ENCODE measurements at places on chromosomes 16 and 17. TPM values are rescaled to one million over a fixed set of nuclear protein-coding genes. Genes with fewer than 3 reads are reported as not detected.

SP6 gene
- 0.16 TPM for total RNA-seq

KRTAP4-1 gene
- not detected for total RNA-seq

CEP295NL gene
- total RNA-seq: 0.55 TPM

CPNE7 gene
- total RNA-seq: not detected

CYBA gene
- total RNA-seq: 42.6 TPM

CACNA1H gene
- 2.5 TPM for total RNA-seq

PRRT2 gene
- 2.1 TPM for total RNA-seq

- peak overlapping the region; percentile 88 for H3K27ac ChIP-seq
- peaks cover 61% of the 10 kb centered on the region for H3K4me1 ChIP-seq
- H3K27me3 ChIP-seq: no peaks in the 10 kb centered on the region
- H3K36me3 ChIP-seq: peaks cover 78% of the 10 kb centered on the region
- DNase-seq: no peak
Observed at GRCh38 chr16:84055801-84056634, 13.4 kb upstream of the SLC38A8 start.

DNA sequence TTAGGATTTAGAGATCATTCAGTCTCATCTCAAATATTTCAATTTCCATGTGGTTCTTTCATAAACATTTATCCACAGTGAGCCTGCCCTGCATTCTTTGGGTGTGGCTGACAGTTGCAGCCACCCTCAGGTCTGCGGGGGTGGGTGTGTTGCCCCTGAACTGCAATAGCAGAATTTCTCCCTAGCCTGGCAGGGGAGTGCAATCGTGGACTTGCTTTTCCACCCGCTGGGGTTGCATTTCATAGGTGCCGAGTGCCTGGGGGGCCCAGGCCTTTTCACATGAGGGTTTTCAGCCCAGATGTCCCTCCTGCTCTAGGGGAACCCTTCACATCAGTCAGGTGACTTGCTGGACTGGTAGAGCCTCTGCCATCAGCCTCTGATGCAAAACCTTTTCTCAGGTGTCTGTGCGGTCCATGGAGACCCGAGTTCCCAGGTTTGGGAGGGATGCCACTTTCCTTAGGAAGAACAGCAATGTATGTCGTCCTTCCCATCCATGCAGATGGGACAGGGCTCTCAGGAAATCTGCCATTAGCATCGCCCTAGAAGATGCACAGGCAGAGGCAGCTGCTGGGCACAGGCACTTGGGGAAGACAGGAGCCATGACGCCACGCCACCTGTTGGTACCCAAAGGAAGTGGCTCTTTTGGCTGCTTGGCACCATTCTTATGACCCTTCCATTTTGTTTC is 2.4 kb upstream of the USP36 start:
- peaks cover 31% of the 10 kb centered on the region for H3K4me1 ChIP-seq
- H3K36me3 ChIP-seq: peaks cover 1% of the 10 kb centered on the region
- DNase-seq: no peak
- no peak overlapping the region for H3K27ac ChIP-seq
- no peak overlapping the region for H3K4me3 ChIP-seq

- no peak for DNase-seq
- H3K27me3 ChIP-seq: peaks cover 8% of the 10 kb centered on the region
- H3K36me3 ChIP-seq: no peaks in the 10 kb centered on the region
- H3K27ac ChIP-seq: peak overlapping the region; percentile 93
- H3K4me3 ChIP-seq: no peak overlapping the region
- H3K4me1 ChIP-seq: peaks cover 46% of the 10 kb centered on the region
Observed at GRCh38 chr16:58459344-58460218, 40.4 kb upstream of the NDRG4 start.

- peaks cover 29% of the 10 kb centered on the region for H3K36me3 ChIP-seq
- peak overlapping the region; percentile 78 for H3K4me3 ChIP-seq
- peaks cover 32% of the 10 kb centered on the region for H3K4me1 ChIP-seq
Observed at GRCh38 chr17:35578929-35579432, 610 bp upstream of the PEX12 start.

GRCh38 chr17:35003778-35004177 is 23.5 kb downstream of the LIG3 start:
- H3K4me3 ChIP-seq: no peak overlapping the region
- peak overlapping the region; percentile 73 for H3K27ac ChIP-seq
- DNase-seq: no peak
- no peaks in the 10 kb centered on the region for H3K27me3 ChIP-seq
- H3K36me3 ChIP-seq: peaks cover 59% of the 10 kb centered on the region

DNA sequence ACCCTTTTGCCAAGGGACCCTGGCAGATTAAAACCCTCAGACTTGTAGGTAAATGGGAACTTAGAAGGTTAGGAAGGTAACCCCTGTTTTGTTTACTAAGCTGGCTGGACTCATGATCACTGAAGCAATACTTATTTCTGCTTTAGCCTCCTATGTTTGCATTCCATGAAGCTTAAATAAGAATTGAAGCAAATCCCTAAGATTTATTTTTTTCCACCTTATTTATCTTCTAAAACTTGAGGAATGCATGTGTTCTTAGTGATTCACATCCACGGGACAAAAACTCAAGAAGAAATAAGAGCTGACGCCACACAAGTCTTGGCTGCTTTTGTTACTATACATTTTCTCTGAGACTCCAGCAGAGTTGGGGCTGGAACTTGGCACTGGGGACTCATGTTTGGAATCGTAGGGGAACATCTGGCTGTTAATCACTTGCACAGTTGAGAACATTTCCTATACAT is 35.5 kb downstream of the CLUAP1 start:
- peak overlapping the region; percentile 78 for H3K27ac ChIP-seq
- peaks cover 19% of the 10 kb centered on the region for H3K4me1 ChIP-seq
- H3K4me3 ChIP-seq: no peak overlapping the region

DNA sequence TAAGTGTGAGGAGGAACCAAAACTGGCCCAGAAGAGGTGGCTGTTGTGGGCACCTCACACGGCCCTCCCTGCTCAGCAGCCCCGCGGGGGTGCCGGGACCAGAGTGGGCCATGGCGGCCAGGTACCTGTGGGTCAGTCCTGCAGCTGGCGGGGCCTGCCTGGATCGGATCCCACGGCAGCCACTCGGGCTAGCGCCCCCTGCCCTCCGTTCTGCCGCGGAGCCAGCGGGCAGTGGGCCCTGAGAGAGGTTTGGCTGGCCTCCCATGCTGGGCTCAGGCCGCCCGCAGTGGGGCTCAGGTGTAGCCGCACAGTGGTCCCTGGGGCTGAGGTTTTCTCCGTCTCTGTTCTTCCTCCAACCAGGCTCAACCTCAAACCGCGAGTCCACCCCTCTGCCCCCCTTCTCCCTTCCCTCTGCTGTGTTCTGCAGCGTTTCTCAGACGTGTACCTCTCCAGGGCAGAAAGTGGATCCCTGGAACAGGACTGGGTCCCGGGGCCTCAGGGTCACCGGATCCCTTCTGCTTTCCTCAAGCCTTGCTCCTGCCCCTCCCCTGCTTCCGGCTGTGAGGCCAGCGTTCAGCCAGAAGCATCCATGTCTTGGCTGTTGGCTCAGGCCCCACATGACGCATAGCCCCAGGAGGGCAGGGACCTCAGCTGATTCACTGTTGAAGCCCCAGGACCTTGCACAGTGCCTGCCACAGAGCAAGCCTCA is 28.6 kb upstream of the ITGA3 start:
- peaks cover 23% of the 10 kb centered on the region for H3K4me1 ChIP-seq
- H3K27ac ChIP-seq: peak overlapping the region; percentile 30
- no peaks in the 10 kb centered on the region for H3K36me3 ChIP-seq
- DNase-seq: peak; percentile 55
- H3K4me3 ChIP-seq: peak overlapping the region; percentile 46
- H3K27me3 ChIP-seq: peaks cover 23% of the 10 kb centered on the region

DNA sequence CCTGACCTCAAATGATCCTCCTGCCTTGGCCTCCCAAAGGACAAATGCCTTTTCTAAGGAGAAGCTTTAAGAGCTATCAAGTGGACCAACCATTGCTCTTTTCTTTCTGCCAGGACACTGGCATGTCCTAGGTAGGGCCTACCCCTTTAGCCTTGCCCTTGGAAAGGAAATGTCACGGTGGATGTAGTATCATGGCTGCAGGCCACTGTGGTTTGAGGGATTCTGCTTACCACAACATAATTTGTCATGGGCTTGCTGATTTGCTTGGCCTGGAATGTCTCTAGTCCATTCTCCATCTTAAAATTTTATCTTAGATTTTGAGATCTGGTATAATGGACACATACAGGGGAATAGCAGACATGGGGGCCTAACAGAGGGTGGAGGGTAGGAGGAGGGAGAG is 6.0 kb downstream of the KRT20 start:
- peaks cover 14% of the 10 kb centered on the region for H3K27me3 ChIP-seq
- DNase-seq: no peak
- no peak overlapping the region for H3K27ac ChIP-seq
- H3K36me3 ChIP-seq: no peaks in the 10 kb centered on the region
- H3K4me3 ChIP-seq: no peak overlapping the region

DNA sequence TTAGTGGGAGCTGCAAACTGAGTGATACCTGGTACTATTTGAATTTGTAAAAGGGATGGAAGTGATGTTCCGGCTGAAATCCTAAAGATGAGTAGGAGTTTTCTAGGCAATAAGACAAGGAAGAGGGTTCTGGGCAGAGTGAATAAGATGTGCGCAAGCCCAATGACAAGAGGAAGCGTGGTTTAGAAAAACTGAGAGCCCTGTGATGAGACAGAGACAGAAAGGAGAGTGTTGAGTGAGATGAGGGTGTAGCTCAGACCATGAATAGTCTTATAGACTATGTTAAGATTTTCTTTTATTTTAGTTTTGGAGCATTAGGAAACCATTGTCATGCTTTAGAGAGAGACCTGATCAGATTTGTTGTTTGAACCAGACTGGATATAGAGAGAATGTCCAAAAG is 50.2 kb downstream of the COX10 start:
- DNase-seq: no peak
- H3K27me3 ChIP-seq: no peaks in the 10 kb centered on the region

- no peaks in the 10 kb centered on the region for H3K27me3 ChIP-seq
- H3K4me3 ChIP-seq: no peak overlapping the region
- no peak overlapping the region for H3K27ac ChIP-seq
- no peaks in the 10 kb centered on the region for H3K36me3 ChIP-seq
- H3K4me1 ChIP-seq: no peaks in the 10 kb centered on the region
Observed at GRCh38 chr17:72850410-72851118, 241.9 kb downstream of the SLC39A11 start.

GRCh38 chr16:7997966-7998365 is 592.3 kb downstream of the TMEM114 start:
- no peaks in the 10 kb centered on the region for H3K4me1 ChIP-seq
- DNase-seq: no peak
- H3K36me3 ChIP-seq: no peaks in the 10 kb centered on the region

DNA sequence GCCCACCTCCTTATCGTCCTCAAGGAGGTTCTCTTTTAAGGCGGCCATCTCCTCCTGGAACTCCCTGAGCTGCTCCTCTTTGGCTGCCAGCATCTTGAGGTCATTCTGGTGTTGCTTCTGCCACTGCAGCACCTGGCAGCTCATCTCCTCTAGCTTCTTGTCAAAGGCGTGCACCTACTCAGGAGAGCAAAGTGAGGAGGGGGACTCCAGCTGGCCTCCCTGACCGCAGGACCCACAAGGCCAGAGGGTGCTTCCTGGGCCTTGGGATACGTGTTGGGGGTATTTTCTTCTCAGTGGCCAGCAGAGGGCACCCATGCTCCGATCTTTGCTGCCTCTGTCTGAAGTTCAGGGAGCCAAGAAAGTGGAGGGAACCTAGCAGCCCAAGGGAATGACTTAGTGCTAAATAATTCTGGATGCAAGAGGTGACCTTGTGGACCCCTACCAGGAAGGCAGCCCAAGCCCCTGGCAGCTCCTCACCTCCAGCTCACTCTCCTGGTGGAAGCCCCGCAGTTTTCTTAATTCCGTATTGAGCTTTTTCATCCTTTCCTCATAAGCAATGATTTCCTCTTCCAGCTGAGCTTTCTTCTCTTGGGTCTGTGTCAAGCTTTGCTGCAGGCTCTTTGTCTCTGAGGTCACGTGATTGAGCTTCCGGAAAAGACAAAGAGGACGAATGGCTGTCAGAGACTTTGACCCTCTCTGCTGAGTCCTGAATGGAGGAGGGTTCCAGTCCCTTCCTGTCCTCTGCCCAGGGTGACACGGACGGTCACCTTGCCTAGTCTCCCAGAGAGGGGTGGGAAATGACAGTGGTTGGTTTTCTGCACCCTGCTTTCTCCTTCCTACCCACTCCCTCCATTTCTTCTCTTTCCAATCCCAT is 31.4 kb downstream of the DHX38 start:
- peaks cover 2% of the 10 kb centered on the region for H3K27me3 ChIP-seq
- H3K27ac ChIP-seq: no peak overlapping the region
- peak; percentile 66 for DNase-seq

GRCh38 chr16:79100447-79100846 is 500.1 kb downstream of the MAF start:
- no peak overlapping the region for H3K4me3 ChIP-seq
- DNase-seq: no peak
- peaks cover 9% of the 10 kb centered on the region for H3K27me3 ChIP-seq
- no peaks in the 10 kb centered on the region for H3K4me1 ChIP-seq
